ENCODE measurements at places on chromosomes 2 and 18.
A peak's percentile ranks its signal among the peaks of the same experiment; 100 is the strongest.

GRCh38 chr2:182133195-182133891 lies 147.7 kb downstream of the PPP1R1C start:
- no peak for DNase-seq

GRCh38 chr18:36457683-36458082 lies 160.2 kb downstream of the FHOD3 start:
- no peak for DNase-seq

GRCh38 chr2:162212366-162212765 lies 30.9 kb downstream of the FAP start:
- DNase-seq: no peak

- no peak for DNase-seq
Measured at GRCh38 chr2:51247252-51247805, 215.4 kb upstream of the NRXN1 start.

- DNase-seq: no peak
Measured at GRCh38 chr18:79420033-79420745, 24.5 kb downstream of the NFATC1 start.

GRCh38 chr2:180133736-180134135 lies 126.6 kb upstream of the CWC22 start:
- no peak for DNase-seq

GRCh38 chr18:25053466-25053865 lies 298.5 kb downstream of the ZNF521 start:
- DNase-seq: no peak

GRCh38 chr18:22456547-22456946 lies 38.8 kb upstream of the CTAGE1 start:
- DNase-seq: no peak

GRCh38 chr18:23032030-23032582 lies 99.0 kb downstream of the RBBP8 start:
- no peak for DNase-seq

- DNase-seq: no peak
Measured at GRCh38 chr18:22523481-22523880, 105.8 kb upstream of the CTAGE1 start.

- DNase-seq: no peak
Measured at GRCh38 chr2:98854682-98855081, 81.3 kb downstream of the CRACDL start.

GRCh38 chr2:177554365-177554764 lies 161.8 kb downstream of the AGPS start:
- DNase-seq: no peak

GRCh38 chr2:236793023-236794011 lies 223.7 kb downstream of the ACKR3 start:
- DNase-seq: no peak

- no peak for DNase-seq
Measured at GRCh38 chr2:12083081-12083581, 336.7 kb downstream of the LPIN1 start.

GRCh38 chr2:128536925-128537620 lies 218.4 kb upstream of the HS6ST1 start:
- DNase-seq: no peak

- DNase-seq: no peak
Measured at GRCh38 chr18:58005885-58006523, 38.0 kb upstream of the NEDD4L start.

DNA sequence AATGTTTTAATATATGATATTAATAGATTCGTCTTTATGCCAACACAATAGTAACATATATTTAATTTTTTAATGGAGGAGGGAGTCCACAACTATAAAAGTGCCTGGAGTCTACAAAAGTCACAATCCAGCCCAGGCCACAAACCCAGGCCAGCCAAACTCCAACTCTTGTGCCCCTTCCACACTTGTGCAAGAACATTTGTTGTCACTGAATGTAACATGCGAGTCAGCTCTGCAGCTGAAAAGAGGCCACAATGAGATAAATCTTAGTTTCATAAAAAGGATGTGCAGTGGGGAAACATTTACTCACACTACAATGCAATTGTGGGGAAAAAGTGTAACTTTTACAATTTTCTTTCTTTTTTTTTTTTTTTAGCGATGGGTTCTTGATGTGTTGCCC lies 110.8 kb downstream of the MCFD2 start:
- no peak for DNase-seq

- DNase-seq: no peak
Measured at GRCh38 chr18:48934415-48934722, 16.4 kb downstream of the SMAD7 start.

DNA sequence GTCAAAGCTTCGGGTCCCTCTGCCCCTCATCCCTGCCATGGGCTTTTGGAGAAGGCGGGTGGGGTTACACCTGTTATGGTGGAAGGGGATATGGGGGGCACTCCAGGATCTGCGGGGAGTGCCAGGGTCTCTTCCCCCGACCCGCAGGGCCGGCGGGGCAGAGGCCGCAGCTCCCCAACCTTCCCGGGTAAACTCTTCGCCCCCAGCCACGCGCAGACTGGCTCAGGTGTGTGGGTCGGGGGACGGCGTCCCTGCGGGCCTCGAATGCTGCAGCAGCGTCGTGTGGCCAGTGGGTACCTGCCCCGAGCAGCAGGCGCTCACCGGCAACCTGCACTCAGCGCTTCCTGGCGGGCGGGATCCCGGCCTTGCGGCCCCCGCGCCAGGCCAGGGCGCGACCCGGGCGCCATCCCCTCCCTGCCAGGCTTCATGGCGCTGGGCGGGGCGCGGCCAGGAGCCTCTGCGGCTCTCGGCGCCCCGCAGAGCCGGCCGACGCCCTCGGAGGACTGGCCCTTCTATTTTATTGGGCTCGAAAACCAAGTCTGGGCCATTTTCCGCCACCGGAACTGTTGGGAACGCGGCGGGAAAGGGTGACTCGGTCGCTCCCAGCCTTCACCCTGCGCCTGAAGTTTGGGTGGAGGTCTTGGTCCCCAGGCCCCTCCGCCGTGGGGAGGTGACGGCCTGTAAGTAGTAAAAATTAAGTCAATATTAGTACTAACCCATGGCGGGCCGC lies 4.5 kb downstream of the GBX2 start:
- no peak for DNase-seq

DNA sequence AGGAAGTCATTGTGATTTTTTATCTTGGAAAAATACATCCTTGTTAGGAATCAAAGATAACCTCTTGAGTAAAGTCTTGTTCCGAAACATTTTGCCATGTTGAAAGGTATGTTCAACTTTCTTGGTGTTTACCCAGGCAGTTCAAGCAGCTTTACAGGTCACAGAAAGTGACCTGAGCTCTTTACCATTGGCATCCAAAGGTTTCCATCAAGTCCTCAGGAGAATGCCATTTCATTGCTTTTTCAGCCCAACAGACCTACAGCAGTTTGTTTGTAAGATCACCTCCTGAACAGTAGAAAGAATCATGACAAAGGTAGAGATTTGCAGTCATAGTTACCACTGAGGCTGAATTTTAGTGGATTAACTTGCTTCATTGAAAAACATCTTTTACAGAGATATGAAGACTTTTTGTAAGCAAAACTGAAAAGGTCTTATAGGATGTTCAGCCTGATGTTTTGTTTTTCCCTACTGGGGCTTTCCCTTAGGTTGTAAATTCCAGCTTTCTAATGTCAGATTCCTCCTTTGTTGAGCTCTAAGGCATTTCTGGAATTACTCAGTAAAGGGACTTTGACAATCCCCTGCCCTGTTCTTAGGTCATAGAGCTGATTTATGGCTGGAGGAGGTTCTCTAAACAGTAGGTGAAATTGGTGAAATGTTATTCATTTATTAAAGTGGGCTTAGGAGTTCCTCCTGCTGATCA lies 236.8 kb upstream of the RBMS1 start:
- no peak for DNase-seq

DNA sequence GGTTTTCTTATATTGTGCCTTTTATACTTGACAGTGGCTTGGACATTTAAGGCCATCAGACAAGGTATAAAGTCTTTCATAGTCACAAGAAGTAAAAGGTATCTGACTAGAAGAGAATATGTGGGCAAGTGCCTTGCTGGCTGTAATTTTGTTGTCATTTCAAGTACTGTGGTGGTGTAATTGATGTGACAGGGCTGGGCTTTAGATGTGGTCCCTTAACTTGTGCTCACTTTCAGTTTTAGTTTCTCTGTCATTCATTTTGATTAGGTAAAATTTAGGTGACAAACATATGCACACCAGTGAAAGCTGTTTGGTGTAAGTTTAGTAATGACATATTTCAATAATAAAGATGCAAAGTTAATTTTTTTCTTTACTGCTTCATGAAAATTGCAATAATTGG lies 31.2 kb upstream of the TBR1 start:
- no peak for DNase-seq

DNA sequence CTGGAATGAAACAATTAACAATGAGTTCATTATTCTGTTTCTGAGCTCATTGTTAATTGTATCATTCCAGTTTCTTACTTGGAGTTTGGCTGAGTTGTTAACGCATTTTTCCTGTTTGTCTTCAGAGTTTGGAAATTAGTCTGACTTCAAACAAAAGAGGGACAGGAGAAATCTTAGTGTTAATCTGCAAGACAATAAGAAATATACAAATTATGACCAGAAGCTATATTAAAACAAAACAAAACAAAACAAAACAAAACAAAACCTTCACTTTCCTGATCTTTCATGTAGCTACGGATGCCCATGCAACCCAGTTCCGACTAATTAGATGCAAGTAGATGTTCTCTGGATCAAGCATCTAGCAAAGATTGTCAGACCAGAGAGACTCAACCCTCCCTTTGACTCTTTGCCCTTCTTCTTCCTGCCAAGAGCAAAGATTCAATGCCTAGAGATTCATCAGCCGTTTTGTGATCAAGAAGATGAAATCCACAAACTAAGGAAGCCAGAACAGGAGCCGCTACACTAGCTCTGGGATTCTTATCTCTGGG lies 686.2 kb upstream of the FSHR start:
- DNase-seq: no peak

GRCh38 chr2:188984680-188985079 lies 10.5 kb downstream of the COL3A1 start:
- DNase-seq: no peak

DNA sequence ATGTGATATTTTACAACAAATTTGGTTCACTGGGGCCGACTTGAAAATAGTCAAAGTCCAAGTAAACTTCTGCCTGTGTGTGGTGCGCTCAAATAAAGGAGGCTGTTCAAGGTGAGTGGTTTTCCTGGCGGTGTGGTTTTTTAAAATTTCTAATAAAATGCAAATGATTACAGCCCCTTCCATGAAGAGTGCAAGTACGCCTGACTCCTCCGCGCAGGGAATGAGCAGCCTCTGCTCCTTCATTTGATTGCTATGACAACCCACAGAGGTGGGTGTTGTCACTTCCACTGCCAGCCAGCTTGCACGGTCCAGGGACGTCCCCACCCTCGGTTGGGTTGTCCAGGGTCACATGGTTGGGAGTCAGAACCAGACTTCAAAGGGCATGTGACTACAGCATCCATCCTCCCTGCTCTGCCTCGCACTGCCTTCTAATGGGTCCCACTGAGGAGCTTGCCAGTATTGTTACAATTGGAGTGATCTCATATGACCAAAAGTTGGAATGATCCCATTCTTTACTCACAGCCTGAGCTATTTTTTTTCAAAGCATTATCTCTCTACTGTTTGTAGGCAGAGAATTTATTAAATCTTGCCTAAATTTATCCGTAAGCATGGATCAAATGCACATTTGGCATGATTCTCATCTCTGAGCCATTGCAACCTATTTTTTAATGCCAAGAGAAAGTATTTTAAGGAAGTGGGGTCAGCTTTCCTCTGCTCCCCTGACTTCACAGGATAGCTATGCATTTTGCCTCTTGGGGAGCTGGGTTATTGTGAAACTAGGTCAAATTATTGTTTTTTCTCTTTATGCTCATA lies 121.3 kb downstream of the AGAP1 start:
- peak; percentile 17 for DNase-seq

GRCh38 chr2:127737892-127738291 lies 36.6 kb downstream of the SFT2D3 start:
- peak; percentile 63 for DNase-seq

DNA sequence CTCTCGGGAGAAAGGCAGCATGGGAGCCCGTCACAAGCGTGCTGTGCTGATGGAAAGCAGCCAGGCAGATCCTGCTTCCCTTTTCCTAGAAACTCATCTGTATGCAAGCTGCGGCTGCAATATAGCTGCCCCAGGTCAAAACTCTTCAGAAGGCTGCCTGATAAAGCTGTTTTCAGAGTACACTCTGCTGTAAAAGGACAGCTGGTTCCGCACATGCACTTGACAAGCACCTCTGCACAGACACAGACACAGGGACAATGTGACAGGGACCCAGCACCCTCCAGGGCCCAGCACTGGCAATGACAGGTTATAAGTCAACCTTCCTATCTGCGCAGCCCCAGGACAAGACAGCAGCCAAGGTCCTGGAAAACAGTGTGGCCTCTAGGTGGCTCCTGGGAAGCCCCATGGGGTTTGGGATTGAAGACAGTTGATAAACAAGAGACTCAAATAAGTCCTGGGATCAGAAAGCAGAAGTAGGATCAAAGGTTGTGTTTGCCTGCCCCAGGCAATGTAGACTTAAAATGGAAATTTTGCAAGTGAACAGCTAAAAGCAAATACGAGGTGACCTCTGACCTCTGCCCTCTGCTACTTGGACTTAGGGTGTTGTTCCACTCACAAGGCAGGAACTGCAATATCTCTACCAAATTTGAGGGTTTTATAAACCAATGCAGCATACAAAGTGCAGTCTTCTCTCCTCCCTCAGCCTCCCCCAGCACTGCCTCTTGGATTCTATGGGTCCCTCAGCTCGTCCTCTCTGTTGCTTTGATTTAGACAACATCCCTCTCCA lies 16.9 kb downstream of the SLC66A2 start:
- DNase-seq: peak; percentile 70

DNA sequence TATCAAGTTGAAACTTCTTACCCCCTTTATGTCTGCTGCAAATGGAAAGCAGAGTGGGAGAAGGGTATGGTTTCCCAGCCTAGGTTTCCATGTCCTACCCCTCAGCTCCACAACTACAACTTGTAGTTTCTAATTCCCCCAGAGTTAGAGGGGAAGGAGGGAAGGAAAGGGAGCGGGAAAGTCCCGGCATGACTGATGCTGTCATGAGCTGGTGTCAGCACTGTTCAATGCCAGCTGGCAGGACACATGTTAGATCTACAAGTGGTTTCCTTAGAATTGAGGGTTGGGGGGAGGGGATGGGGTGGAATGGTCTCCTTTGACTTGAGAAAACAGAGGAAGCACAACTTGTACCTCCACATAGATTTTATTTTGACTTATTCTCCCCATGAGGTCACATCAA lies 194.0 kb downstream of the MBD2 start:
- no peak for DNase-seq

GRCh38 chr2:54233832-54234649 lies 22.0 kb downstream of the TSPYL6 start:
- no peak for DNase-seq

DNA sequence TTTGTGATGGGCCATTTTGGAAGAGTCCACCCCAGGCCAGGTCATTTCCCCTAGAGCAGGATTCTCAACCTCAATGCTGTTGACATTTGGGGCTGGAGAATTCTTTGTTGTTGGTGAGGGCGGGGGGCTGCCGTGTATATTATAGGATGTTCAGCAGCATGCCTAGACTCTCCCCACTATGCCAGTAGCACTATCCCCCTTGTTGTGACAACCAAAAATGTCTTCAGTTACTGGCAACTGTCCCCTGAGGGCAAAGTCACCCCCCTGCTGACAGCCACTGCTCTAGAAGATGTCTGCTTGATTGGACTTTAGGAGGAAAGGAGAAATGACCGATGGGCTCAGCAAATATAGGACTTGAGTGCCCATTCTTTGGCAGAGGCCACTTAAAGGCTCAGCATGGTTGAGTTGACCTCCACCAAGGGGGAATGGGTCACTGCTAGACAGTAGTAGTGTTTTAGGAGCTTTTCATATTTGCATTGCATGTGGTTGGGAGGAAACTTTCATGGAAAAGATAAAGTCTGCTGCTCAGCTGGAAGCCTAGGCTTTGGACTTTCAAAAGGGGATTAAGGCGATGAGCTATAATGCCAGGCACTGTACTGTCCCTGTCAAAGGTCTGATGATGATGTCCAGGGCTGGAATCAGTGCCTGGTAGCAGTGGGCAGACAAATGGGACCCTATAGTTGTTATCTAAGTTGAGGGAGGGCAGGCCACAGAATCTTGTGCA lies 61.1 kb upstream of the MCFD2 start:
- no peak for DNase-seq

All from small intestine (tissue), 16 donors.